D721Med (cell line): ENCODE measurements at places on chromosomes 6 and 20.

GRCh38 chr20:36121981-36122930, 32.3 kb upstream of the EPB41L1 start:
- no peak for DNase-seq

DNA sequence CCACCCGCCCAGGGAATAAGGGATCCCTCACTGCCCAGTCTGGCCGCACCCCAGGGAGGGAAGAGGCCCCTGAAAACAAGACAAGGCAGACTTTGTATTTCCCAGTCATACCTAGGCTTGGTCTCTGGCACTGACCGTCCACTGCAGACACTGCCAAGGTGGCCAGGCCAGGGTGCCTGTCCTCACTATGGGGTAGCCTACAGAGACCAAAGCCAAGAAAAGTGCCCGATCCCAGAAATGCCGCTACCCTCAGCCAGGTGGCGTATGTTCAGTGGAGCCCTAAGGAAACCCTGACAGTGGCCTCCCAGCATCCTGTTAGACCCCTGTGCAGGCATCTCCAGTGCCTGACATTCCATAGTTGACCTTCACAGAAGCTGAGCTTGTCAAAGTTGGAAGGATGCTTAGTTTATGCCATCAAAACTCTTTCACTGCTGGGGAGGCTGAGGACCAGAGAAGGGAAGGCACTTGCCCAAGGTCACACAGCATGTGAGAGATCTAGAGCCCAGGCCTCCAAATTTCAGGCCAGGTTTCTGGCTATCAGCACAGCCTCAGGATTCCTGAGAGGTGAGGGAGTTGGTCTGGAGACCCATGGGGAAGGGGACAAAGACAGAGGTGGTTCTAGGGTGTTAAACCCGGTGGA, 2.5 kb downstream of the SCRT2 start:
- DNase-seq = no peak

DNA sequence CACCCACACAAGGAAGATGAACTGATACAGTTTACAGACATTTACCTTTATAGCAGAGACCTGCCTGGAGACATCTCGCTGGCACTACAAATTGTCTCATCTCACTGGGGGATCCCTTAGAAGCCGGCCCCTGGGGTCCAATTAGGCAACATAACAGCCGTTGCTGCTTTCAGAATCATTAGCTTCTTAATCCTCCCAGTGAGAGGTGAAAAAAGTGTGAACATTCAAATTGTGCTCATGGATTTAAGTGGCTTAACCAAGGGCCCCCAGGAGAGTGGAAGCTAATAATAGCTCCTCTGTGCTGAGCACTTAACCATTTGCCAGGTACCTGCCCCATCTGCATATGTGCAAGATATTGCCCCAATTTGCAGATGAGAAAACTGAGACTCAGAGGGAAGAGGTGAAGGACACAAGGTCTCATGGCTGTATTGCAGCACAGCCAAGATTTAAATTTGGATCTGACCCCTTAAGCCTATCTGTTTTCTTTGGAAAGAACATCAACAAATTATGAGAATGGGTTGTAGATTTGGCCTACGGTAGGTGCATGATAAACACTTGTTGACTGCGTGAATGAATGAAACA, 101.0 kb downstream of the EYA2 start:
- peak; percentile 50 for DNase-seq

DNA sequence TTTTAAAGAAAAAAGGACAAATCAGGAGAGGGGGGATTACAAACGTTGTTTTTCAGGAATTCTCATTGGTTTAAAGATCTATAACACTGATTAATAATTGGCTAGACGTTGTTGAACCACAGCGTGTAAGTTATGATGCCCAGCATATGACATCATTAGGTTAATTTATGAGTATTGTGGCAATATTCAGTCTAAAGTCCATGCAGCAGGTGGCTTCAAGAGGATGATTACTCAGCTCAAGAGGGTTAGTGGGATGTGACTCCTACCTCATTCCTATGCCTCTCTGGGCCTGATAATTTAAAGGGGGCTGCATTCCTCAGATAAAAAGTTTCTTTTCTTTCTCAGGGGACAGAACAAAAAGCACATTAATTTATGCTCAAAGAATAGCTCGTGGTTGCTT, 1309.0 kb downstream of the EPHA7 start:
- DNase-seq = no peak

- DNase-seq = no peak
These were observed 53.5 kb downstream of the CARMIL1 start for GRCh38 chr6:25332655-25333071.

- DNase-seq = no peak
These were observed 585.2 kb downstream of the HAO1 start for GRCh38 chr20:7355051-7355450.

DNA sequence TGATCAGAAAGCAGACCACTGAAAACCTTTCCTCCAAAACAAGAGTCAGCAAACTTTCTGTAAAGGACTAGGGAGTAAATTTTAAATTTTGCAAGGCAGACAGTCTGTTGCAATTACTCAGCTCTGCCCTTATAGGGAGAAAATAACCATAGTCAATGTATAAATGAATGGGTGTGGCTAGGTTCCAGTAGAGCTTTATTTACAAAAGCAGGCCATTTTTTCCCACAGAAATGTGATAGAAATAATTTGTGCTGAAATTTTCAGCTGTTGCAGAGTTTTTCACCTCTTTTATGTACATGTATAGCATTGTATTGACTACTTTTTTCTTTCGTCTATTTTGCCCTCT, 7.7 kb downstream of the AMD1 start:
- DNase-seq = no peak

GRCh38 chr20:60056407-60057122, 98.3 kb downstream of the CDH26 start:
- DNase-seq = no peak

- DNase-seq = peak; percentile 36
These were observed at the start of gene MTCL3 for GRCh38 chr6:127518710-127519468. Gene MTCL3 (minus strand): TSS chr6:127519335.

- no peak for DNase-seq
These were observed 116.7 kb downstream of the UNC5CL start for GRCh38 chr6:40922281-40922680.

- DNase-seq = no peak
These were observed 7.6 kb downstream of the LEMD2 start for GRCh38 chr6:33781131-33781975.

- no peak for DNase-seq
These were observed 166.8 kb upstream of the SULF2 start for GRCh38 chr20:47952023-47952564.

GRCh38 chr20:40802886-40803285, 113.8 kb upstream of the MAFB start:
- no peak for DNase-seq

- no peak for DNase-seq
These were observed 105.4 kb upstream of the RIN2 start for GRCh38 chr20:19652591-19653026.

DNA sequence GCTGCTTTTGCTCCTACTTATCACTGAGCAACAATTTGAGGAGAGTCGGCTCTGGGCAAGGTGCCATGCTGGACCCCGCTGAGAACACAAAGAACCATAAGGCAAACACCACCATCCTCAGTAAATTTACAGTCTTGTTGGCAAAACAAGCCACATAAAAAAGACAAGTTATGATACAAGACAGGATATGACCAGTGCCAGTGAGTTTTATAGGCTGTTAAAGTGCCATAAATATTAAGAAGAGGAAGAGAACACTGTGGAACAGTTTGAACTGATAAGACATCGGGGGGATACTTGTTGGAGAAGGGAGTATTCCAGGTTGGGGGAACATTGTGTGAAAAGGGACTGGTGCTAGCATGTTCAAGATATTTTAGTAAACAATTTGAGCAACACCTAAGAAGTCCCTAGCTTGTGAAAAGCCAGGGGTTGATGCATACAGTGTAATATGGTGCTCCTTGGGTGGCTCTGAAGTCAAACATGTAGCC, 25.3 kb upstream of the RIPOR2 start:
- DNase-seq = no peak

DNA sequence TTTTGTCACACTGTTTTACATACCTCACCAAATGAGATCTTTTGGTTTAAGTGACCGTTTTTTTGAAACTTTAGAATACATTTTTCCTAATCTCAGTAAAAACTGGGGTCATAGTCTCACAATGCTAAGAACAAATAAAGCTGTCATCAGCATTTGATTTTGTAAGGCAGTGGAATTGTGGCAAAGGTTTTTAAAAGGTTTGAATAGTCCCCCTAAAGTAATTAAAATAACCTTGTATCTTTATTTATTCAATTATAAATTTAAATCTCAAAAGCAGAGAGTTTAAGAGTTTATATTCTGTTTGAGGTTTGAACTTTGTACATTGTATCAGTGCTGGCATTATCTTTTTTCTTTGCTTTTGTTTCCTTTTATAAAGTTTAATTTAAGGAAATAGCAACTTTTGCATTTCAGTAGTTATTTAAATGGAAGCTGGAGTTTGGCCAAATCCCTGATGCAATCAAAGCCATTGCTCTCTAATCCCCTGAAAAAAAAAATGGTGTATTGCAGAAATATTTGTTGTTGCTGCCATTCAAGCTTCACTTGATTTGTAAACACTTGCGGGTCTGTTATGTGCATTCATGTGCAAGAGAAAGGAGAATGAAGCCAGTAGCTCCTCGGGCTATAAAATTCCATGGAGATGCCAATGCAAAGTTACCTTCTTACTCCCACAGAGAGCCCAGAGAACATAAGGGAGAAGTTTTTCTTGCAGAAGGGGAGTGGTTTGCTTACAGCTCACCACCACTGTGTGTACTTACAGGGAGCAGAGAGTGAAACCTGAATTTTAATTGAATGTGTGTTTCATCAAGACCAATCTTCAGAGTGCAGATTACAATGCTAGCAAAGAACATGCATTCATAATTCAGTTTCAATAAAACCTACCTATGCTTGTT, 391.8 kb downstream of the ARHGAP18 start:
- no peak for DNase-seq

DNA sequence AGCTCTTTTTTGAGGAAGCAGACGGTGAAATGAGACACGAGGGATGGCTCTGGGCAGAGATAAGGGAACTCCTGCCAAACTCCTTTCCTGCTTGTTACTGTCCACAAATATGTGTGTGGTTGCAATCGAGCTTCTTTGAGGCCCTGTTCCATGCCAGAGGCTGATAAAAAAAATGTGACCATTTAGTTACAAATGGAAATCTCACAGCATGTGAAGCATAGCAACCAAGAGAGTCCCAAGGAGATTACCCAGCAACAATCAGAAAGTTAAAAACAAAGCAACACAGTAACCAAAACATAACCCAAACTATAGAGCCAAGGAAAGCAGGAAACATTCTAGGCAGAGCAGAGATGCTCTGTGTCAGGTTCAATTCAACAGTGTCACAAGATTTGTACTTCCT, 35.4 kb upstream of the HMGN3 start:
- DNase-seq = no peak

DNA sequence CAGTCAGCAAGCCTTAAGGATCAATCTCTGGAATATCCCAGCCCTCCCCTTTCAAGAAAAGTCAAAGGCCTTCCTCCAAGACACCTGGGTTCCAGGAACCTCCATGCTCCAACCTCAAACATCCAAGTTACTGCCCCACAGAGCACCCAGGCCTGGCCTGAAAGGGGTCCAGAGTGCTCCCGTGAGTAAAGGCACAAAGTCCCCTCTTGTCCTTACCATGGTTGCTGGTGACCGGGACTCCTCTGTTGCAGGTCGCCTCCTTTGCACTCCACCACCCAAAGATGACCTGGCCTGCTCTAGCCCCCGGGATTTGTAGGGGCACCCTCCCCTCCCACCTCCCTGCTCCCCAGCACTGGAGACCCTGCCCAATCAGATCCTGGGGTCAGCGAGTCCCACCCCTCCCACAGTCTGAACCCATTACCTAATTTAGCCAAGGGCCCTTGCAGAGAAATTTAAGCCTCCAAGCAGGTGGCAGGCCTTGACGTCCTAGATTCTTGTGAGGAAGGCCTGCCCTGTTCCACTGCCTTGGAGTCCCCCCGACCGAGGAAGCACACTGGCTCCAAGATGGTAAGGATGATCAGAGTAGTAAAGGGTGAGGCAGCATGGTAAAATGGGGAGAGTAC, at the start of gene TNNC2:
TNNC2 (minus strand) TSS at position 283 of the 623 bp plus-strand sequence; CDS start at position 219, 64 bp downstream.
- no peak for DNase-seq

DNA sequence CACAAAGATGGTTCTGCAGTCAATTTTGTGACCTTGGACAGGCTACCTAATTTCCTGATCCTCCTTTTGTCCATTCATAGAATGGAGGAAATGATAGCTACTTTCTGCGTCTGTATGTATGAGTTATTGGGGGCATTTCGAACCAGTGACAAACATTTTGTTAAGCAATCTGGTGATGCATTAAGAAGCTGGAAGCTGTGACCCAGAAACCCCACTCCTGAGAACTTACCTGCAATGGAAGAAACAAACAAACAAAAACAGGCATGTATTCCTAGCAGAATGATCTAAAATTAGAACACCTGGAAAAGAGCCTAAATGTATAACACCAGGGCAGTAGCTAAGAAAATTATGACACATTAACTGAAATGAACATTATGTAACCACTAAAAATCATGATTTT, 33.4 kb upstream of the PRND start:
- DNase-seq = no peak

- no peak for DNase-seq
These were observed 106.5 kb downstream of the TMEM170B start for GRCh38 chr6:11644071-11644470.
